Adrenal gland (tissue), 19 donors: ENCODE measurements at places on chromosomes 4 and X. TPM values are rescaled to one million over a fixed set of nuclear protein-coding genes. Genes with fewer than 3 reads are reported as not detected.

GRCh38 chr4:80365928-80366327, 30.4 kb downstream of the CFAP299 start:
- no peak for DNase-seq

DNA sequence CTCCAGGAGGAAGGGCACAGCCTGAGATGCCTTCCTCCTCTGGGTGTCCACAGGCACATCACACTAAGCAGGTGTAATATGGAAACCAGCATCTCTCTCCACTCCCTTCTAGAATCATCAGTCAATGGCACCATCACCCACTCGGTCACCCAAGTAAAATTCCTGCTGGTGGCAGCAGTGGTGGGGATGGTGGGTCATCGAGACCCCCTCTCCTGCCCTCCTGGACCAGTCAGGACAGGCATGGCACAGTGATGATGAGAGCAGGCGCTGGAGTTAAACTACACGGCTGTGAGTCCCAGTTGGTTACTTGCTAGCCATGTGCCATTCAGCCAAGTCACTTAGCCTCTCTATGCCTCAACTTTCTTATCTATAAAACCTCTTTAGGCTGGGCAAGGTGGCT, 42.5 kb downstream of the SCD5 start:
- no peak for DNase-seq

DNA sequence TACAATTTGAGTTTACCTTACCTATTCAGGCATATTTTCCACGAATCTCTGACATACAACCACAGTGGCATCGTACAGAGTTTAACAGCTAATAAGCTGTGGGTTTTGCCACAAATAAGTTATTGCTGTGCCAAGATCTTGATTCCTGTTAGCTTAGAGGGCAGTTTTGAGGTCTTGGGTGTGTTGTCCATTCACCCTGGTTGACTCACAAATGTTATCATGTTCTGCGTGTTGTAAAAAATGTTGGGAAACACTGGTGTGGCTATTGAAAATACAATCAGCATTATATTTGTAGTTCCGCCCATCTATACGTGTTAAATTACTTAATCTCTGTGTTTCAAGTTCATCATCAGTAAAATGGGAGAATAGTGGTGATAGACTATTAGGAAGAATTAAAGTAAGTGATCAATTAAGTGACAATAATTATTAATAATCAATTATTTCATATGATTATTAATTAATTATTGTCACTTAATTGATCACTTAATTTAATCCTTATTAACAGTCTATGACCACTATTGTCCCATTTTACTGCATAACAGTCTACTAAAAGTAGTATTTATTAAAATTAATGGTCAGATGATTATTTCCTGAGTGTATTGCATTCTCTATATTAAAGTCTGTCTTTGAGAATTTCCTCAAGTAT, 96.3 kb downstream of the TMA16 start:
- no peak for DNase-seq

DNA sequence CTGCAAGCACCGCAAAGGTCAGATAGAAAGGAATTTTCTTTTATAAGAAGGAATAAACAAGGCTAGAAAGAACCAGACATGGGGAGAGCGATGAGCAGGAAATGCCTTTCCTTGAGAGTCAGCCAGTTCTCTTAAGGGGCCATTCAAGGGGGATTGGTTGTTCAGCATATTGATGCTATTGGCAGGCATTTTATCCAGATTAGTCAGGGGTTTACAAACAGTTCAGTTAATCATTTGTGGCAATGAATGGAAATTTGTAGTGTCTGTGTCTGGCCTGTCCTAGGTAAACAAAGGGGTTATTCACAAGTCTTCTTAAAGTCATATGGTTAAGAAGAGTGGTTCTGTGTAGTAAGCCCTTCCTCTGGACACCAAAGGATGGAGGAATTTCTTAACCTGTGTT, 184.7 kb upstream of the FRMPD4 start:
- DNase-seq: no peak

- no peak for DNase-seq
Observed at GRCh38 chrX:134460862-134461220, 876 bp downstream of the HPRT1 start.

SLC9B1 gene
- 1.0 TPM for polyA plus RNA-seq
